ENCODE measurements at places on chromosomes 12 and 14. TPM values are rescaled to one million over a fixed set of nuclear protein-coding genes. Genes with fewer than 3 reads are reported as not detected.

Gene HEATR5A
- total RNA-seq, result 10.9 TPM

Gene FNTB
- total RNA-seq, result 0.72 TPM

Gene KRT73
- total RNA-seq, result not detected

Gene MFAP5
- 54.5 TPM for total RNA-seq

Gene EIF2S3B
- total RNA-seq, result 4.8 TPM

Gene PLCZ1
- total RNA-seq, result not detected
